ENCODE measurements at places on chromosomes 13 and 19.
A peak's percentile ranks its signal among the peaks of the same experiment; 100 is the strongest.

- DNase-seq: peak; percentile 79
These were observed 6.0 kb upstream of the WDR88 start for GRCh38 chr19:33125929-33126388.

GRCh38 chr13:89584058-89584620, 1763.3 kb upstream of the MIR17HG start:
- no peak for DNase-seq

DNA sequence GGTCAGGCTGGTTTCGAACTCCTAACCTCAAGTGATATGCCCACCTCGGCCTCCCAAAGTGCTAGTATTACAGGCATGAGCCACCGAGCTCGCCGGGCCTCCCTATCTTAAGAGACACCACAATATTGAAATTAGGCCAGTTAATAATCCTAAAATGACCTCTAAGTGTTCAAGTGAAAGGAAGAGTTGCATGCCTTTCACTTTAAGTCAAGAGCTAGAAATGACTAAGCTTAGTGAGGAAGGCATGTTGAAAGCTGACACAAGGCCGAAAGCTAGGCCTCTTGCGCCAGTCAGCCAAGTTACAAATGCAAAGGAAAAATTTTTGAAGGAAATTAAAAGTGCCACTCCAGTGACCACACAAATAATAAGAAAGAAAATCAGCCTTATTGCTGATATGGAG, 144.5 kb upstream of the FNDC3A start:
- DNase-seq: no peak

GRCh38 chr19:11168568-11168967, 13.0 kb upstream of the SPC24 start:
- DNase-seq: no peak

DNA sequence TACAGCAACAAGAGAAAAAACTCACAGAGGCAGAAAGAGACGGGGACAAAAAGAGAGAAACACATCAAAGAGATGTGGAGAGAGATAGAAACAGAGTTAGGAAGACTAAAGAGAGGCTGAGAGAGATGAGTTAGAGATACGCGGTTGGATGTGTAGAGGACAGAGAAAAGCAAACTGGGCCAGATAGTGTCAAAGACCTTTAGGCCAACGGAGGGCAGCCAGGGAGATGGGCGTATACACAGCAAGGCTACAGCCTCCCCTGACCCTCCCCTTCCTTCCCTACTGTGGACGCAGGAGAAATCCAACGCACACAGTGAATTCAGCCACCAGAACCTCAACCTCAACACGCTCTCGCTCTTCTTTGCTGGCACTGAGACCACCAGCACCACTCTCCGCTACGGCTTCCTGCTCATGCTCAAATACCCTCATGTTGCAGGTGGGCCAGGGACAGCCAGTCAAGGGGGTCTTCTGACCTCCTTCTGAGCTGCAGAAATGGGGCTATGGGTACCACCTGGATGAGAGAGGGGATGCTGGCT, 18.7 kb downstream of the CYP2B6 start:
- DNase-seq: no peak

DNA sequence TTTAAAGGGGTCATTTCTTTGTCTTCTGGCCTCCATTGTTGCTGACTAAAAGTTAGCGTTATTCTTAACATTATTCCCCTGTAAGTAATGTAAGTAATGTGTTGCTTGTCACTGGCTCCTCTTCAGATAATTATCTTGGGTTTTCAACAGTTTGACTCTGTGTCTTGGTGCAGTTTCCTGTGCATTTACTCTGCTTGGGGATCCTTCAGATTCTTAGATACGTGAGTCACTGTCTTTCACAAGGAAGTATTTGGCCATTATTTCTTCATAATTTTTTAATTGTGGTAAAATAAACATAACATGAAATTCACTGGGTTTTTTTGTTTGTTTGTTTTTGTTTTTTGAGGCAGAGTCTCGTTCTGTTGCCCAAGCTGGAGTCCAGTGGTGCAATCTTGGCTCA, 13.5 kb upstream of the OR7D2 start:
- DNase-seq: no peak

DNA sequence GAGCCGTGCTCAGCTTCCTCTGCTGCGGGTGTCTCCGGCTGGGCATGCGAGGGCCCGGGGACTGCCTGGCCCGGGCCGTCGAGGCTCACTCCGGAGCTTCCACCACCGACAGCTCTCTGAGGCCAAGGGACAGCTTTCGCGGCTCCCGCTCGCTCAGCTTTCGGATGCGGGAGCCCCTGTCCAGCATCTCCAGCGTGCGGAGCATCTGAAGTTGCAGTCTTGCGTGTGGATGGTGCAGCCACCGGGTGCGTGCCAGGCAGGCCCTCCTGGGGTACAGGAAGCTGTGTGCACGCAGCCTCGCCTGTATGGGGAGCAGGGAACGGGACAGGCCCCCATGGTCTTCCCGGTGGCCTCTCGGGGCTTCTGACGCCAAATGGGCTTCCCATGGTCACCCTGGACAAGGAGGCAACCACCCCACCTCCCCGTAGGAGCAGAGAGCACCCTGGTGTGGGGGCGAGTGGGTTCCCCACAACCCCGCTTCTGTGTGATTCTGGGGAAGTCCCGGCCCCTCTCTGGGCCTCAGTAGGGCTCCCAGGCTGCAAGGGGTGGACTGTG, 1.2 kb downstream of the S1PR4 start:
- DNase-seq: no peak

- peak; percentile 95 for DNase-seq
These were observed 4.2 kb upstream of the SPACA6 start for GRCh38 chr19:51688671-51689571.

DNA sequence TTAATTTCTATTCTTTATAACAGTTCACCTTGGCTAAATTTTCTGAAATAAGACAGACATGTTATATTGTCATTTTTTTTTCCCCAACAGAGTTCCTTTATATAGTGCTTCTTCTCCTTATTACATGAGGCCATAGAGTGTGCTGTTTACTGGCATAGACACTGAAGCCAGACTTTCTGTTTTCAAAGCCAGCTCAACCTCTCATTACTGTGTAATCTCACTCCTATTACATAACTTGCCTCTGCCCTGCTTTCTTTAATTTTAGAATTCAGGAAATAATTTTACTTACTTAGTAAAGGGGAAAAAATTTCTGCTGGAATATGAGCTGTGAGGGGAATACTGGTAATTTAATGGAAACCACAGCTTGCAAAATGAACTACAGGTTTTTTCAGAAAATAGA, 1380.4 kb downstream of the SLITRK1 start:
- DNase-seq: no peak

GRCh38 chr13:46639033-46639981, 86.3 kb downstream of the LRCH1 start:
- no peak for DNase-seq

- no peak for DNase-seq
These were observed 473.7 kb downstream of the EFNB2 start for GRCh38 chr13:106061781-106062180.

DNA sequence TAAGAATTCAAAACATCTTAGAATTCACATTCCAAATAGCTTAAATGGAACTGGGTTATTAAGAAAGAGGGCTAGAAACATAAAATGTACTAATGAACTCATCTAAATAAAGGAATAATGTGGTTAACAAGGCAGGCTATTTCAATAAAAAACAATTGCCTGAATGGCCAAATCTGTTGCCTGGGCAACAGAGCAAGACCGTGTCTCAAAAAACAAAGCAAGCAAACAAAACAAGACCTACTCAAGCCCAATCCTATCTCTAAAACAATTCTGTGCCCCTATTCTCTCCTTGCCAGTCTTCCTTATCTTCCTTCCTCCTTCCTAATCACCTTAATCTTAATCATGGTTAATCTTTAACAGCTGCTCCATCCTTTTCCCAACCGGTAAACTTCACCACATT, 12.1 kb downstream of the IGFL1 start:
- peak; percentile 46 for DNase-seq

DNA sequence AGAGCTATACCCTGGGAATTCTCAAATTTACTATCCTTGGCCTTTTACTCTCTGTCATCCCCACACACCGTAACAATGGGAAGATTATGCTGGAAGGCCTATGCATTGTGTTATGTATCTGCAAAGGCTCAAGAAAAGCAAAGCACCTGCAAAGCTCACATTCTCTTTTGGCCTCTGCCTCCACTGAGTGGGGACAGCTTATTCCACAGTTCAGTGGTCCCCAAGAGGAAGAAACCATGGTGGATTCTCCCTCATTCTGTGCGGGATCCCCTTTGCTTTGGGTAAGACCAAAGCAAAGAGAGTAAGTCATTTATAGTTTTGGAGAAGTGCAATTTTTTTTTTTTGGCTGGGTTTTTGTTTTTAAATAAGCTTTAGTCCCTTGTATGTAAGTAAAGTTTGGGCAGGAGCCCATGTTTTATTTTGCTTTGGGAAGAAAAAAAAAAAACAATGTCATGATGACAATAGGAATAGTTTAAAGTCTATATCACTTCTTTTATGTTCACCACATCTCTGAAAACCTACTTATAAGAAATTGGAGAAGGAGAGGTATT, 530.6 kb downstream of the FGF9 start:
- DNase-seq: no peak

GRCh38 chr19:47272448-47273312, 2.0 kb upstream of the INAFM1 start:
- peak; percentile 72 for DNase-seq

GRCh38 chr19:4579389-4579788, 19.9 kb upstream of the SEMA6B start:
- DNase-seq: peak; percentile 42

DNA sequence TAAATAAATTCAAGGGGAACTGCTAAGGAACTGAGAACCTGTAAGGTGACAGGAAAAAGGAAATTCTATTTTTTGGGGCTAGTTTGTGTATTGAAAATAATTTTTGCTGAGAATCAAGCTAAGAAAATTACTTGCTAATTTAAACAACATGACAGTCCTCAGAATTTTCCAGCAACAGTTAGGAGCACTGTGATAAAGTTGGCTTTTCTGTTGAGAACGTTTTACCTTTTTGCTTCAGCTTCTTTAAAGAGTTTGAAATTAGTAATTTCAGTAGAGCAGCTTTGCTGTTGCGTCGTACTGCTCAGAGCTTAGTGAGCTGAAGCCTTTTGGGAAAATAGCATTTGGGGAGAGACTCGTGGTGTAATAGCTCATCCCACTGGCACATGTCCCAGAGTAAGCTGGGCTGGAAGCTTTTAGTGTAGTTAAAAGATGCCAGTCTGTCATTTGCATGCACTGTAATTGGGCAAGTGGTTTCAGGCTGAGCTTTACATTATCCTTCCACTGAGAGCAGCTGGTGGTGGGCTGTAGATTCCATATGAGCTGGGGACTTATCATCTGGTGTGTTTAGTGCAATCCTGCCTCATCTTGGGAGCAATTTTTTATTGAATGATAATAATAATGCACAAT, 69.8 kb downstream of the LRCH1 start:
- DNase-seq: no peak

Measured in endodermal cell (in vitro differentiated cells).